ENCODE measurements at places on chromosomes 16 and 17.

DNA sequence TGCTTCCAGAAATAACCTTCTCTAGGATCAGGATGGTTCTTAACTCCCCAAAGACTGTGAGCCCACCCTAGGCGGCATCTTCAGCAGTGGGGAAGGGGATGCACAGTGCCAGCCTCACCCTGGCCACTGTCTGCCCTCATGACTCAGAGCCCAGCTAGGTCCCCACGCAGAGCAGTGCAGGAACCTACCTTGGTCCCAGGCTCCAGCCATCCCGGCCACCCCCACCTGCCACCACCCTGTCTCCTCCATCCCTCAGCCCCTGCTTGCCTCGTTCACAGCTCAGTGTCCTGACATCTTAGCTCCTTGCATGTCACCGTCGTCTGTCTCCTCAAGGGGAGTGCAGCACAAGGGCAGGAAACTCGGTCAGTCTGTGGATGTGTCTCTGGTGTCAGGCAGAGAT lies 16.1 kb upstream of the KRTAP17-1 start:
- DNase-seq: no peak

GRCh38 chr17:80195671-80196529 lies 24.2 kb downstream of the SGSH start:
- peak; percentile 39 for DNase-seq

DNA sequence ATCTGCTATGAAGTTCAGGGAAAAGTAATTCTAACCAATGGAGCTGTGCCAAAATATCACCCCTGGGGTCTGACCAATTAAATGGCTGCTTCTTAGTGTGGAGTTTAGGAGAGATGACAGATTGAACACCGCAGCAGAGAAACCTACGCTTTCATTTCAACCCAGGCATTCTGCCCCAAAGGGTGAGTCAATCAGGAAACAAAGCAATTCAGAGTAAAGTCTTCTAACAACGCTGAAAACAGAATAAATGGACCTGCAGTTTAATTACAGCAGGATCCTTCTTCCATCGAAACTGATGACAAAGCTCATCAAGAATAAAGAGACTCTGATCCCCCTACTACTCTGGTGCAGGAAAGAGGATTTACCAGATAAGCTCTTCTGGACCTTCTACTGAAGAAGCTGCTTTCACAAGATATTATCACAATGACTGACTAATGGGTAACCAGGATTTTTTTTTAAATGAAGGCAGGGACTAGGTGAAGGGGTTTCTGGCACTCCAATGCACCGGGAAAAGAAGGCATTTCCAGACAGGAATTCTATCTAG lies 16.7 kb downstream of the RFFL start:
- DNase-seq: peak; percentile 13

DNA sequence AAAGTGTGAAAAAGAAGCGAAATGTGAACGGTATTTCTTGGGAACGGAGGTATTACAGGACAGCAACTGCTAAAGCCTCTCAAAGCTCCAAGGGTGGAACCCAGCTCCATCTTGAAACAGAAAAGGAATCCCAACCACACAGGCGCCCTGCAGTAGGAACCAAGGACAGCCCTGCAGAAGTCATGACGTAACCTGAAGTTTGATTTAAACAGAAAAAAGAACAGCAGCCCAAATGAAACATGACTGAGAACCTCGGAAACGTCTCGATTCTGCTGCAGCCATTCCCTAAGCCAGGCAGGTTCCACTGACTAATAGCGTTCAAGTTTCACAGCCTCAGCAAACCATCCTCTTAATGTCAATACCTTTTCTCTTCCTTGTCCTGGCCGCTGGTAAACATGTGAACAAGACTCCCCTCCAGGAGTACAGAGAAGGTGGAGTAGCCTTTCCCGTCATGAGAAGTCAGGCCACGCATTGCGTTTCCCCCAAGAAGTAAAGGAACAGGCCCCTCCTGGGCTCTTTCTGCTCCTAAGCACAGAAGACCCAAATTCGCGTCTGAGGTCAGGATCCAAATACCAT lies 20.1 kb downstream of the SIAH1 start:
- no peak for DNase-seq

GRCh38 chr17:67157732-67158639 lies 87.0 kb downstream of the HELZ start:
- DNase-seq: no peak

- DNase-seq: no peak
Measured at GRCh38 chr16:82943371-82943770, 316.6 kb downstream of the CDH13 start.

GRCh38 chr16:52741351-52741750 lies 194.4 kb upstream of the TOX3 start:
- no peak for DNase-seq

DNA sequence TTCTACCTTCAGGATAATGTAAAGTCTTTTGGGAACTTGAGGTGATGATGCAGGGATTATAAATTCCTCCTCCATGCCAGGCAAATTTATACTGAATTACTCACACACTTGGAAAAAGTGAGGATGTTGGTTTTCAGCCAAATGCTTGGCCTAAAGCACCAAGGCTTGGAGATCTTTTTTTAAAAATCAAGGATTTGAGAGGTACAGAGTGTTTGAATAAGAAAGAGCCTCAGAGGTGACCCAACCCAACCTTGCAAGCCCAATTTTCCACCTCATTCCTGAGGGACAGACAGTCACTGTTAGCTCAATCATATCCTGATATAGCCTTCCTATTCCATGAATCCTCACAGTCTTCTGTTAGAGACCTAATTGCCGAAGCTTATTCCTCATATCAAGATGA lies 14.0 kb downstream of the GRIN2A start:
- no peak for DNase-seq

DNA sequence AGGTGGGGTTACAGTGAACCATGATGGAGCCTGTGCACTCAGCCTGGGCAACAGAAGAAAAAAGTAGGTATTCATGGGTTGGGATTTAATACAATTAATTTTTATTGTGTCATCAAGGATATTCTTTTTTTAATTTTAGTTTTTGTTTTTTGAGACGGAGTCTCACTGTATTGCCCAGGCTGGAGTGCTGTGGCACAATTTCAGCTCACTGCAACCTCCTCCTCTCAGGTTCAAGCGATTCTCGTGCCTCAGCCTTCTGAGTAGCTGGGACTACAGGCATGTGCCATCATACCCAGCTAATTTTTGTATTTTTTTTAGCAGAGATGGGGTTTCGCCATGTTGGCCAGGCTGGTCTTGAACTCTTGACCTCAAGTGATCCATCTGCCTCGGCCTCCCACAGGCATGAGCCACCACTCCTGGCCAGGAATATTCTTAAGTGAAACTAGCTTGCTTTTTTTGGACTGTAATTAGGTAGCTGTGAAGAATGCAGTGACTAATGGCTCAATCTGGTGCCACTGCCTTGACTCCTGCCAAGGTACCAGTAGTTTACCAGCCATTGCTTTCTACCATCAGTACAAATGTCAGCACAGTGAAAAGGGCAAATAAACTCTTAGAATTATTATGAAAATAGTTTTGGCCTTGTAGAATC lies 4.8 kb downstream of the PPM1D start:
- DNase-seq: no peak

DNA sequence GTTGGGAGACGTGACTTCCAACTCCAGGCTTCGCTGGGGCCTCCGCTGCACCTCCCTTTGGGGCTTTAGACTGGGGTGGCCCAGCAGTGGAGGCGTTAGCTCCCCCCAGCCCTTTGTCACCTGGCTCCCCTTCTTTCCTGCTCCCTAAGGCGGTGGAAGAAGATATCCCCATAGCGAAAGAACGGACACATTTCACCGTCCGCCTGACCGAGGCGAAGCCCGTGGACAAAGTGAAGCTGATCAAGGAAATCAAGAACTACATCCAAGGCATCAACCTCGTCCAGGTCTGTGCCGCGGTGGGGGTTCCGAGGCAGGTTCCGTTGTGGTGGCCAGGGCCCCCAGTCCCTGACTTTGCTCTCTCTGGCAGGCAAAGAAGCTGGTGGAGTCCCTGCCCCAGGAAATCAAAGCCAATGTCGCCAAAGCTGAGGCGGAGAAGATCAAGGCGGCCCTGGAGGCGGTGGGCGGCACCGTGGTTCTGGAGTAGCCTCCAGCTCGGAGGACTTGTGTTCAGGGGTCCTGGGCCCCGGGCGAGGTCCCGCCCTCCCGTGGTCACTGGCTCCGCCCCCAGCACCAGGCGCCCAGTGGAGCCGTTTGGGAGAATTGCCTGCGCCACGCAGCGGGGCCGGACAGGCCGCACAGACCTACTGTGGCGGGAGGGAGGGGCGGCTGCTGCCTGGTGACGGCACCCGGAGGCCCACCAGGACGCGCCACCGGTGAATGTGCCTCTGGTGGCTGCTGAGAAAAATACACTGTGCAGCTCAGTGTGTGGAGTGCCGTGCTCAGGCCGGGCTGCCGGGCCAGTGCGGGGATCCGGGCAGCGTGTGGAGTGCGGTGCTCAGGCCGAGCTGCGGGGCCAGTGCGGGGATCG lies 3.8 kb downstream of the MRPL12 start:
- no peak for DNase-seq

DNA sequence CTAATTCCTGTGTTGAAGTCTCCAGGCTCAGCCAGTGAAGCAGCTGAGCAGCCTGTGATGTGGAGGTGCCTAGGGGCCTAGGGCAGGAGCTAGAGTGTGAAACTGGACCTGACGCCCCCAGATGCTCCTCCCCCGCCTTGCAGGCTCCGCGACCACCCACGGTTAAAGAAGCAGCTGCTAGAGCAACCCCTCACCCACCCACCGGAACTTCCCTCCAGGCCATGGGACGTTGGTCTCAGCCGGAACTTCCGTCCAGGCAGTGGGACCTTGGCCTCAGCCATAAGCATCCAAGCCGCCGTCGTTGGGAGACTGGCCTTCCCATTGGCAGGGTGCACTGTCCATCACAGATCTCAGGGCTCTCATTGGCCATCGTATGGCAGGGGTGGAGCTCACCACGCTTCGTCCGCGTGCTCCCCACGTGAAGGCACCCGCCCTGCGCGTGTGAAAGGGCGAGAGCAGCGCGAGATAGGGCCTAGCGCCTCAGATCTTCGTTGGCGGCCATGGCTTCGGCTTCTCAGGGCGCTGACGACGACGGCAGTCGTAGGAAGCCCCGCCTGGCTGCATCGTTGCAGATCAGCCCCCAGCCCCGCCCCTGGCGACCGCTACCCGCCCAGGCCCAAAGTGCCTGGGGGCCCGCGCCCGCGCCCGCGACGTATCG lies at the start of gene ADAD2:
TSS of gene ADAD2 (plus strand) at position 427 of the 658 bp plus-strand sequence. CDS start at position 501, 74 bp downstream.
- DNase-seq: no peak

GRCh38 chr16:24445216-24445615 lies 94.2 kb upstream of the RBBP6 start:
- DNase-seq: no peak

DNA sequence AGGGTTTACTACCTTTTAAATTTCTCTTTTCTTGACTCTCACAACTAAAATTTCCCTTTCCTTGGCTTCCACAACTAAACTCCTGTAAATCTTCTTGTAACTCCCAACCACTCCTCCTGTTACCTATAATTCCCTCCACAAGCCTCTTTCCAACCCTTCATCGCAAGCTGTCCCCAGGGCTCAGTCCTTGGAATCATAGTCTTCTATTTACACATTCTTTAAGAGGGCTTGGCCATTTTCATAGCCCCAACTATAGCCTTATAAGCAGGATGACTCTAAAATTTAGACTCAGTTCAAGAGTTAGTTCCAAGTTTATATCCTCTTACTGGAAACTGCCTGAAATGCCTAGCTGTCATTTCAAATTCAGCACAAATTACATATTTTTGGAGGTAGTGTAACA lies 23.9 kb downstream of the GLG1 start:
- DNase-seq: no peak

DNA sequence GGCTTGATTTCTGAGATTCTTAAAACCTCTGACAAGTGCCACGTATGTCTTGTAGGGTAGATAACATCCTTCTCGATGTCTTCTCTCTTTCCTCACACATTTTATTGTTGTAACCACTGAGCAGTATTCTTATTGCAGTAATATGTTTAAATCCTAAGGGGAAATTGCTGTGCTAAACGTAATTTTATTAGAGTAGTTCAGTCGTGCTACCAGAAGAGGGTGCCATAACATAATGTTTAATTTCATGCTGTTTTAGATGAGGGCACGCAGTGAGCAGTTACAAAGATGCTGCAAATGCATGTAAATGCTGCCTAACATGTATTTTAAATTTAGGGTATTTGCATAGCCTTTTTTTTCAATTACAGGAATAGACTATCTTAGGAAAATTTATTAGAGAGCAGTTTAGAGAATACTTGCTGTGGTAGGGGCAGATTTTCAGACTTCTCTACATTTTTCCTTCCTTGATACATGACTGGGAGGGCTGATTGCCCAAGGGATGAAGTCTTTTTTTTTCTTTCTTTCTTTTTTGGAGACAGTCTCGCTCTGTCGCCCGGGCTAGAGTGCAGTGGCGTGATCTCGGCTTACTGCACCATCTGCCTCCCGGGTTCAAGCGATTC lies 51.7 kb downstream of the GAN start:
- no peak for DNase-seq

DNA sequence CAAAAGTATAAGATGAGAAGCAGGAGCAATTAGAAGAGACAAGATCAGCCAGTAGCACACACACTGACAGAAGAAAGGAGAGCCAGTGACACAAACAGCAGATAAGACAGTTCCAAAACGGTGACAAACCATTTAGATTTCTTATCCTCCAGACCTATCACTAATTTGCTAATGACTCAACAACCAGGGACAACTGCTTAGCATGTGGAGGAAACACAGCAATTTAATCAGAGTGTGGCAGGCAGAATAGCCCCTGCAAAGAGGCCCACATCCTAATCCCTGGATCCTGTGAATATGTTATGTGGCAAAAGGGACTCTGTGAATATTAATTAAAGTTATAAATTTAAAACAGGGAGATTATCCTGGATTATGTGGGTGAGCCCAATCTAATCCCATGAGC lies 81.1 kb downstream of the CACNG1 start:
- DNase-seq: no peak

GRCh38 chr16:72711823-72712222 lies 336.1 kb downstream of the ZFHX3 start:
- DNase-seq: no peak

GRCh38 chr16:67034487-67034886 lies 5.5 kb downstream of the CBFB start:
- DNase-seq: no peak

DNA sequence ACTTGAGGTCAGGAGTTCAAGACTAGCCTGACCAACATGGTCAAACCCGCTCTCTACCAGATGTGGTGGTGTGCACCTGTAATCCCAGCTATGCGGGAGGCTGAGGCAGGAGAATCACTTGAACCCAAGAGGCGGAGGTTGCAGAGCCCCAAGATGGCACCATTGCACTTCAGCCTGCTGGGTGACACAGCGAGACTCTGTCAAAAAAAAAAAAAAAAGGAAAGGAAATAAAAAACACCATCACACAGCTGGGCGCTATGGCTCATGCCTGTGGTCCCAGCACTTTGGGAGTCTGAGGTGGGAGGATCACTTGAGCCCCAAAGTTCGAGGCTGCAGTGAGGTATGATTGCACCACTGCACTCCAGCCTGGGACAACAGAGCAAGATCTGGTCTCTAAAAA lies 13.3 kb upstream of the SBK1 start:
- no peak for DNase-seq

All from T-helper 1 cell (primary cell).